ENCODE measurements at places on chromosomes 3 and 15.

DNA sequence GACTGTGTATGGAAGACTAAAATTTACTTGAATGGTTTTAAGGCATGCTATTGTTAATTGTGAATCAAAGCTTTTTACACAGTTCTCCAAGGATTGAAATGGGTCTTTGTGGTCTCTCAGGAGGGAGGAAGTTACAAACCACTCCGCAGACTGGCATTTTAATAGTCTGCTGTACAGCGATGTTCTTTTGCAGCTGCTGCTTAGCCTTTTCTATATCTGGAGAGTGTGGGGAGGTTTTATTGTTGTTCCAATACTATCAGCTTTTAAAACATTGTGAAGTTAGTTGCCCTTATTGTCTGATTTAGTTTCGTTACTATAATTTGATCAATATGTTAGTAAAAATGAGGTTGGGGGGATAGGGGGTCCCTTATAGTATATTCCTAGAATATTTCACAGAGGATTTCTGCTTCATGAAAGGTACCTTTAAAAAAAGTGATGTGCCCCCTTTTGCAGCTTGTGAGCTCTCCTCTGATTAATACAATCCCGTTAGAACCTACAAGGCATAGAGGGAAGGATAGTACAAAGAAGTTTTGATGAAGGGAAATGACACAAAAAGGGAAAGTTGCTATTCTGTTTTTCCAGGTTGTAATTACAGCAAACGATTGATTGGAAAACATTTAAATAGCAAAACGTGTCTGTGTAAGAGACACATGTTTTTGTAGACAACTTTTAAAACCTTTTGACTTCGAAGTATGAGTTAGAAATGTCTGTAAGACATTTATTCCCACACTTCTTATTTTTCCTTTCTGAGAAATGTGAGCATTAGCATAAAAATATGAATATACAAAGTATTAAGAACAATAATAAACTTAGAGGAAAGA, 158.3 kb upstream of the CGNL1 start:
- peak; percentile 14 for DNase-seq

DNA sequence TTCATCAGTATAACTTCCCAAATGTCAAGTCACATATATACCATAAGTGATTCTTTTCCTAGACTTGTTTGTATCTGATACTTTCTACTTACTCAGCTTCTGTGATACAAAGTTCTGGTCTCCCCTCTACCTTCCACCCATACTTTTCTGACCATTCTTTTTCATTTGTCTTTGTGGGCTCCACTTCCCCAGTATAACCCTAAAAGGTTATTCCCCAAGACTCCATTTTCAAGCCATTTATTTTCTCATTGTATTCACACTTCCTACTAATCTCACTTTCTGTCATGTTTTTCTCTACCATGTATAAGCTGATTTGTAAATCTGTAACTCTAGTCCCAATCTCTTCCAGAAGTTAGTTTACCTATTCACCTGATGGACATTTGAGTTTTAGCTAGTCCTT, 34.0 kb downstream of the IQCB1 start:
- DNase-seq = no peak

DNA sequence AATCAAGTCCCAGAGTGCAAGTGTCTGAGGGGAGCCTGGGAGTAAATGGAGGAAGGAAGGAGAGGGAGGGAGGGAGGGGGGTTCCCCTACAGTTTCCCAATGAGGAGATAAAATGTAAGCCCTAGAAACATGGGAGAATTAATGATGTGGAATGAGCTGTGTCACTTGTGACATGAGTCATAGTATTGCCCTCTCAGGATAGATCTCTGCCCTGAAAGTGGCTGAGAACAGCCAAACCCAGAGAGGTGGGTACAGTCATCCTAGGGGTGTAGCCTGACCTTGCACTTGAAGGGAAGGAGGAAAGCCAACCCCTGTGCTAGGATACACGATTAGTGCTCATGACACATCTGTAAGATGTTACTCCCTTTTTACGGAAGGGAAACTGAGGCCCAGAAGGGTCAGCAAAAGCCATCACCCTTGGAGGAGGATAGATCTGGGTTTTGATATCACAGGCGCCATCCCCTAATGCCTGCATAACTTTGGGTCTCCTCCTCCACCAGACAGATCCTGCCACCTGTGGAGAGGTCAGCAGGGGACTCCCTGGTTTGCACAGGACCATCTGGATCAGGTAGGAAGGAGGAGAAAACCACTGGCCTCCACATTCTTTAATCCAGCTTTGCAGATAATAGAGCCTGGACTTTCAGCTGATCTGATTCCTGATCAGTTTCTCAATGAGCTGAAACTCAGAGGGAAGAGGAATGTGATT, 23.1 kb upstream of the USP3 start:
- no peak for DNase-seq

- no peak for DNase-seq
Measured at GRCh38 chr15:79970624-79971434, at the start of gene BCL2A1. TSS of gene BCL2A1 (minus strand) at chr15:79971196. CDS start at chr15:79971119, 77 bp downstream.

- DNase-seq = no peak
Measured at GRCh38 chr3:172087602-172088580, 48.5 kb downstream of the FNDC3B start.

DNA sequence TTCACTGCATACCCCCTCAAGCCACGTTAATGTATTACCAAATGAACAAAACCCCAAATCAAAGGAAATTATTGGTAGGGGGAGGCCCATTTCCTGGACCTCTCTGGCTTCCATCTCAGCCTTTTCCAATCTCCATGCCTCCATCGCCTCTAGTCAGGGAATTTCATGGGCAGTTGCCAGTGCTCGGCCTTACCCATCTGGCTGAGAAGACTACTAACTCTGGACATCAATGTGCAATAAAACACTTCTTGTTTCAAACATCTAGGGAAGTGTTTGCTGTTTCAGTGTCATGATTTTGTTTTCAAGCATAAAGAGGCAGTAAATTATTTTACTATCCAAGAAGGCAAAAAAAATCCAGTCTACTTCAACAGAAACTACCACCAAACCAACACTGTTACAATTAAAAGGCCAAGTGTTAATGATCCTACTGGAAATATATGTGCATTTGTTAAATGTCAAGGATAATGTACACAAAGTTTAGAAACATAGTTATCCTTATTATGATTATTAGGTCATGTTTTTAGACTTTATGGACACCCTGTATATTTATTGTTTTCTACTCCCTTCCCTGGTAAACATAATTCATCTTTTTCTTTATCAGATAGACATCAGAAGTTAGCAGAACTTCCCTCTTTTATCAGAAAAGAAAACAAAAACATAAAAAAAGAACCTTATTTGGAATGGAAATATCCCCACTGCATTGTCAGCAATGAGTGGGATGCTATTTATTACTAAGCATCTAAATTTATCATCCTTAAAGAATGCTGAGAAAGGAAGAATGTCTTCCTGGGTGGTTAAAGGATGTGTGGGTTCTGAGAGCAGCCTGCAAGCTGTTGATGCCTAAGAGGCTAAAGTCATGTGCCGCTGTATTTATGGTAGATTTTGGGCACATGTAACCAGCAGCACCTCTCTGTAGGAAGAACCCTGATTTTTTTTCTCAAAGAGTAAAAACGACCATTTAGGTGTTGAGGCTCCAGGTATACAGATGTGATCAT, 15.2 kb downstream of the LDHAL6B start:
- DNase-seq = no peak

DNA sequence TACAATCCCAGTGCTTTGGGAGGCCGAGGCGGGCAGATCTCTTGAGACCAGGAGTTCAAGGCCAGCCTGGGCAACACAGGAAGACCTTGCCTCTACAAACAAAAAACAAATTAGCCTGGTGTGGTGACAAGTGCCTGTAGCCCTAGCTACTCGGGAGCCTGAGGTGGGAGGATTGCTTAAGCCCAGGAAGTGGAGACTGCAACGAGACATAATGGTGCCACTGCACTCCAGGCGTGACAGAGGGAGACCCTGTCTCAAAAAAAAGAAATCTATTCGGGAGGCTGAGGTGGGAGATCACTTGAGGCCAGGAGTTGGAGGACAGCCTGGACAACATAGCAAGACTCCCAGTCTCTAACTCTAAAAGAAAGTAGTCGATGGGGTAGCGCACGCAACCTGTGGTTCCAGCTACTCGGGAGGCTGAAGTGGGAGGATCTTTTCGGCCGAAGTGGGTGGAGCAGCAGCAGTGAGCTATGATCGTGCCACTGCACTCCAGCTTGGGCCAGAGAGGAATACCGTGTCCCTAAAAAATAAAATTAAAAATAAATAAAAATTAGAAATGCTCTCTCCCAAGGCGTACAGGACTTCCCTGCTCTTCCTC, 775 bp downstream of the C3orf33 start:
- DNase-seq = no peak

DNA sequence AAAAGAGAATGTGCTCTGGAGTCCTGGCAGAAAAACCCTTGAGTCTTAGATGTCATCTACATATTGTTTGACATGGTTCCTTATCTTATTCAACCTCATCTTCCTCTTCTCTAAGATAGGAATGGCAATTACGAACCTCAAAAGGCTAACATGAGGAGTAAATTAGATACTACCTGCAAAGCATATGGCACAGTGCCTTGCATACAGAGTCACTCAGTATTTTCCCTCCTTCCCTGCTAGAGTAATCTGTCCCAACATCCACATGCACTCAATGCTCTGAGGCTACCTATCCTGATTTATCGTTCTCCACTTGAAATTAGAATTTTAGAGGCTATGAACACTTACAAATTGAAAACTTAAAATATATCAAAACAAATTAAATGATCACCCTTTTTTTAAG, 386.7 kb downstream of the RSL24D1 start:
- DNase-seq = no peak

- DNase-seq = no peak
Measured at GRCh38 chr3:169158379-169158778, 505.1 kb downstream of the MECOM start.

DNA sequence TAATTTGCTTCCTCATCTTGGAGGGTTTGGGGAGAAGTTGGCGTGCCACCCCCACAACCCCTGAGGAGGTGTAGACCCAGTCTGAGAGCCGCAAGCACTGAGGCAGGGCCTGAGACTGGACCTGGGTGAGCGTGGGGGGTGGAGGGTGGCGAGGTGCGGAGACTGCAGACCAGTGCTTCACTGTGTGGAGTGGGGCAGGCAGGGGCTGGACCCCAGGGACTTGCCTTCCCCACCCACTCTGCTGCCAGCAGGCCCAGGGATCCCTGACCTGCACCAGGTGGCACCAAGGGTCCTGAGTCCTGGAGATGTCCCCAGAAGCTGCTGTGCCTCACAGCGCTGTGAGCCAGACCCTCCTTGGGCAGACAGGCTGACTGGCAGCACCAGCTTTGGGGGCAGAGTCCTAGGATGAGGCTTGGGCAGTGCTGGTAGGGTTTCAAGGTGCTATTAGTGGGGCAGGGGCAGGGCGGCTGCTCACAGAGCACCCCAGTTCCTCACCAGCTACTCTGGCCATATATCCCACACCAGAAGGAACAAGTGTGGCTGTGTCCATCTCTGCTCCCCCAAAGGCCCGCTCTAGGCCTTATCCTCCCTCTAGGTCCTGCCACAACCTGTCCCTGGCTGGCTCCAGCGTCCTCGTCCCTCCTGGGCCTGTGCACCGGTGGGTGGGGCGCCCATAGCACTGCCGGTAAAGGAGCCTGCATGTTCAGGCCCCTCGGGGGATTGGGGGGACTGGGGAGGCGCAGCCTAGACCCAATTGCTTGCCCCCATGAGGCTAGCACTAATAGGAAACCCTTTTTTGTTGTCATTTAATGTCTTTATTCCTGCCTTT, 11.8 kb downstream of the ZBTB47 start:
- no peak for DNase-seq

GRCh38 chr3:10253731-10254130, 5.5 kb downstream of the TATDN2 start:
- DNase-seq = no peak

DNA sequence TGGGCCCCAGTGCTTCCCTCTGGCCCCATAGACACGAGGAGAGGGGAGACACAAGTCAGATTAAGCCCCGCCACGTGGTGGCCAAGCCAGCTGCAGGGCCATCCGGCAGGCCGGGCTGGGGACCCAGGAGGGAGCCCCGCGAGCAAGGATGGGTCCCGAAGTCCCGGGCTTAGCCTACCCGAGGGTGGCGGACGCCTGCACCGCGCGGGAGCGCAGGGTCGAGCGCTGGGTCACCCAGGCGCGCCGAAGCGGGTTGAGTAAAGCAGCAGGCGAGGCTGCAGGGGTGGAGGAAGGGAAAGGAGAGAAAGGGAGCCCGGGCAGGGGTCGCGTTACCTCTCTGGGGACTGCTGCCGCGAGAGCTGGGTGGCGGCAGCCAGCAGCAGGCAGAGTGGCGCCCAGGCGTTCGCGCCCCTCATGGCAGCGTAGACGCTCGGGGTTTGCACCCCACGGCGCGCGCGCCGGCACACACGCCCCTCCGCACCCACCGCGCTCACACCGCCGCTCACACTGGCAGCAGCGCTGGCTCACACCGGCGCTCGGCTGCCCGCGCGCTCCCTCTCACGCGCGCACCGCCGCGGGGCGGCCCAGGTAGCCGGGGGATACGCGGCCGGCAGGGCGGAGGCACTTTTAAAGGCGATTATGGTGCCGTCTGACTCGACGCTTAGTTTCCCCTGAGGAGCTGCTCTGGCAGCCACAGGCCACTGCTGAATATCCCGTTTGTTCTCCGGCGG, at the start of gene PCOLCE2:
PCOLCE2 (minus strand) TSS at position 603 of the 731 bp plus-strand sequence; CDS start at position 416, 187 bp downstream.
- DNase-seq = no peak

DNA sequence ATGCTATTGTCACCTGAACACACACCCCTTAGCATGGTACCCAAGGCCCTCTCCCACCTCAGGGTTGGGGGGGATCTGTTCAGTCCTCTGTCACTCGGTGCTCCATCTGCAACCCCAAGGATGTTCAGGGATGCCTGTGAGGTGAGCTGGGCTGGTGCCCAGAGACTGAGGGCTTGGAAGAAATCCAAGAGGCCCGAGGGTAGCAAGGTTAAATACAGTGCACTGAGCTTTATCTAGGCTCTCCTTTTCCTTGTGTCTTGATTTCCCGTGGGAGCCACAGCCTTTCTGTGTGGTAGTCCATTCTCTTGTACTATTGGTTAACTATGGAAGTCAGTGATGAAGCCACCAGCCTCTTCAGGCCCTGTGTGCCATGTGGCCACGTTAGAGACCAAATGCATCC, 18.7 kb upstream of the WNT5A start:
- DNase-seq = no peak

Measured in NCI-H1092 (cell line).